ENCODE measurements at places on chromosomes 16 and 17.

GRCh38 chr17:43768382-43768781, 9.8 kb upstream of the SOST start:
- DNase-seq, result no peak

DNA sequence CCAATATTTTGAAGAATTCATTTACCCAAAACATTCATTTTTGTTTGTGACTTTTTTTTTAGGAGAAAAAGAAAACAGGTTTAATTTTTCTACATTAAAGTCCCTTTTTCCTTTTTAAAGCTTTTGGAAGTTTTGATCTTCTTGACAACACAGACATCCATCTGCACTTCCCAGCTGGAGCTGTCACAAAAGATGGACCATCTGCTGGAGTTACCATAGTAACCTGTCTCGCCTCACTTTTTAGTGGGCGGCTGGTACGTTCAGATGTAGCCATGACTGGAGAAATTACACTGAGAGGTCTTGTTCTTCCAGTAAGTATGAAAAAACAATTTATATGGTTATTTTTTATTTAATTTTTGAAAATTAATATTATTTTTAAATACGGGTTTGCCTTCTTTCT, 37.2 kb downstream of the SIAH1 start:
- peak; percentile 29 for DNase-seq

DNA sequence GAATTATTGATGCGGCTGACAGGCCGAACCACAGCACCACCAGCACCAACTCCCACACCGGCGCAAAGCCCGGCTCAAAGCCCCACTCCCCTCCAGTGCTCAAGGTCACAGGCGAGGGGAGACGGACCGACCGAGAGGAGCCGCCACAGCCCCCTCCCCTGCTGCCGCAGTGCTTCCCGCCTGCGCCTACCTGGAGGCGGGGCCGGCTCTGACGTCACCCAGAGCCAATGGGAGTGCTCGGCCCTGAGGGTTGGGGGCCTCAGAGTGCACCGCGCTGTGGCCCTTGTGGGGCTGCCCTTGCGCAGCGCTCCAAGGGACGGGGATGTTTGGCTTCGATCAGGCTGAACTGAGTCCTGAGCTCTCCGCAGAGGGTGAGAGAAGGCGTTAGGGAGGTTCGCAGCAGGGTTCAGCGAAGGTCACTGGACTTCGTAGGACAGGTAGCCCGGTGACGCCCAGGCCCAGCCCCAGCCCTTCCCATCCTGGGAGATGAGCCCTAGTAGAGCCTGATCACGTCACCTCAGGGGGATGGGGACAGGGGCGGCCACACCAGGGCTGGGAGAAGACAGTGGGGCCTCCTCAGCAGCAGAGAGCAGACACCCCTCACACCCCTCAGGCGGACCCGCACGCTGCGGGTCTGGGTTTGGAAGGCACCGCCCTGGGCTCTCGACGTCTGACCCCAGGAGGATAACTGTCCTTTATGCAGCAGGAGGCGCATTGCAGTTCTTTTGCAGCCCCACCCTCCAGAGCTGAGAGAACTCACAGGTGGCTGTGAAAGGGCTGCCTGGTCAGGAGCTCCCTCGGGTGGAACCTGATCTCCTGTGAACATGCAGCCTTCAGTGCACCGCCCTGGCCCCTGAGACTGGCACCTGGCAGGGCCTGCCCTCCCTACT, 1.5 kb downstream of the NDRG4 start:
- DNase-seq, result no peak

DNA sequence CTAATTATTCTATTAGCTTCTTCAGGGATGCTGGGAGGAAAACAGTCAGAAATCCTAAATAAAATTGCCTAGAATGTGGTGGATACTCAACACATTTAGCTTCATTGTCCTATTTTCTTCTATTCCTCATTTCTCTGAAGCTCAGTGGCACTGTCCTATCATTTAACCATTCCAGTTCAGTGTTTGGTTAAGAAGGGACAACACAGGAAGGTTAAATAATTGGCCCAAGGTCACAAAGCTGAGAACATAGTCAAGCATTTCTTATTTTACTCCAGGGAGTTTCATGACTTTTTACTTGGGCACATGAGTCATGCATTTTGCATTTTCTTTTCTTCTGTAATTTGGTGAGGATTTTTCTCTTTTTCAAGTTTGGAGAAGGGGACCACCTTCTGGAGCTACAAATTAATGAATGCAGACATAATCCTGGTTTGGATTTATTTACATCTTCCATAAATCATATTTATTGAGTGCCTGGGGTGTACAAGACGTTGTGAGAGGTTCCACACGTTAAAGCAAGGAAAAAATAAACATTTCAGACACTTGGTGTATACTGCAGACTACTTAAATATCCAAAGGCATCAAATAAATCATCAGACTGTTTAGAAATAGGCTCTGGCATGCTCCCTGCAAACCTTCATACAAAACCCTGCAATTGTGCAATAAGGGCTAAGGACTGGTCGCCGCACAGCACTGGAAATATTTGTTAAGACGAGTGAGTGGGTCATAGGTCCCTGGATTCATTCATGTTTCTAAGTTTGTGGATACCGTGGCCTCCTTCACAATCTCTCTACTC, 263.9 kb downstream of the MAF start:
- no peak for DNase-seq

GRCh38 chr16:88059701-88060386, 108.6 kb downstream of the BANP start:
- DNase-seq, result no peak

DNA sequence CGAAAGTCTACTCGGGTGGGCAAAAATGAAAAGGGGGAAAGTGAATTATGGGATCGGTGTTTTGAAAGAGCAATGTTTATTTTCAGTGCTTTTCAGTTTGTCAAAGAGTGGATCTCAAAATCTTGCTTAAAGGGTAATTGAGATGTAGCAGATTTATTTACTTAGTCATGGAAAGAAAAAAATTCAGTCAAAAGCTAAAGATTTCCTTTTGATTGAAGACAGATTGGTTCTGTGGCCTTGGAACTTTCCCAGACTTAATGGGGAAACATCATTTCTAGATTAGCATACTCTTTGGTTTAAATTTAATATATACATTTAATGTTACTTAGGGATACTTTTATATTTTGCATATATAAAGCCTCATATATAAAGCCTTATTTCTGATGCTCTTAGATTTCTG, 20.6 kb downstream of the PRKAR1A start:
- DNase-seq, result no peak

DNA sequence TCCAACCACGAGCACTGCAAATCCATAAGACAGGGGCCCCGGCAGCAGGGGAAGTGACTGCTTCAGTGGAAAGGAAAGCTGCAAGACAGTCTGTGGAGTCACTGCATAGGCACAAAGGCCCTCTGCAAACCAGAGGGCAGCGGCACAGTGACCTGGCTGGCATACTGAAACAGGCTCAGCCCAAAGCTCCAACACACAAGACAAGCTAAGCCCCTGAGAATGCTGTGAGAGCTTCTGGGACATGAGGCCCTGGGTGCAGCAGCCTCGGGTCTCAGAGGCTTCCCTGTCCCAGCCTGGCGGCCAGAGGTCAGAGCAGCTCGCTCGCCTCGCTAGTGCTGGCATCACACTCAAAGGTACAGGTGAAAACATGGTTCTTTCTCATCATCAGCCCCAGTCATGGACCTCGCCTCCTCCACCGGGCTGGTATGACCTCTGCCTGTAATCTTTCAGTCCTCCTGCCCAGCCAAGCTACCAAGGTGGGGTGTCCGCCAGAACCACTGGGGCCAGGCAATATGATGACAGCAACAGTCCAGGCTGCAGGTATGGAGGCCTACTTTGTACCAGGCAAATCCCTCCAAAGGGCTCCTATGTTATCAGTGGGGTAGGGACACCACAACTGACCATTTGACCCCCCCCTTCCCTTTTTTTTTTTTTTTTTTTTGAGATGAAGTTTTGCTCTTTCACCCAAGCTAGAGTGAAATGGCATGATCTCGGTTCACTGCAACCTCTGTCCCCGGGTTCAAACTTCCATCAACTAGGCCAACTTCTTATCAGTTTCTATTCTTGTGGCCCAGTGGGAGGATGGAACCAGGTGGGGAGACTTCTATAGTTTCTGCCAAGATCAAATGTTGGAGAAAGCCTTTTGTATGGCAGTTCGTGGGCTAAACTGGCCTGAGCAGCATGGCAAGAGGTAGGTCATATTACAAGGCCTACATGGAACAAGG, 19.2 kb downstream of the ST3GAL2 start:
- DNase-seq, result no peak

- no peak for DNase-seq
Observed at GRCh38 chr16:79267781-79268180, 332.8 kb downstream of the MAF start.

DNA sequence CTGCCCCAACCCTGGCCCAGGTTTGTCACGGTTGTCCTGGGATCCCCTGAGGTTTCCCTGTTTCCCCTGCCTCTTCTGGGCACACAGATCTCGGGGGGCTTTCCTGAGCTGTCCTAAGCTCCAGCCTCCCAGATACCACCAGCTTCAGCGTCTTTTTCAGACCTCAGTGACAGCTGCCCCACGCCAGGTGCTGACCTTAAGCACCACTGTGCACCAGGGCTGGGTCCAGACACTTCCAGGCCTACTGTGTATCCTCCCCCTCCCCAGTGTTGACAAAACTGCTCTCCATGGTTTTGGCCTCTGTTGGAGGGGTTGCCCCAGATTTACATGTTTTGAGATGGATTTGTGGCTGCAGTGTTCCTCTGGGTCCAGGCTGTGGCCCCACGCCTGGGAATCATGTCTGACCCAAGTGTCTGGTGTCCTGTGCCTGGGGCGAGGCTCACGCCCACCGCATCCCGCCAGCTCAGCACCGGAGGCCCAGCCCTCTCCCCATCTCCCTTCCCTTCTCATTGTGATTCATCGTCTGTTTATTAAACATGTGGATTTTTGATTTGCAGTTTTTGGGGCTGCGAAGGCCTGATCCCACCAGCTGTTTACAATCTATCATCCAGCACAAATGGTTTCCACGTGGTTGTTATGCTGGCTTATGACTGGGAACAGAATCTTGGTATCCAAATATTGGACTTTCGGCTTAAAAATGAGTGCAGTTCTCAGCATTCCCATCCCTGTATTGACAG, 82.1 kb downstream of the METRNL start:
- no peak for DNase-seq

- no peak for DNase-seq
Observed at GRCh38 chr17:57256708-57257112, 387 bp downstream of the MSI2 start.

- DNase-seq, result no peak
Observed at GRCh38 chr17:78379131-78379491, 662 bp downstream of the PGS1 start.

DNA sequence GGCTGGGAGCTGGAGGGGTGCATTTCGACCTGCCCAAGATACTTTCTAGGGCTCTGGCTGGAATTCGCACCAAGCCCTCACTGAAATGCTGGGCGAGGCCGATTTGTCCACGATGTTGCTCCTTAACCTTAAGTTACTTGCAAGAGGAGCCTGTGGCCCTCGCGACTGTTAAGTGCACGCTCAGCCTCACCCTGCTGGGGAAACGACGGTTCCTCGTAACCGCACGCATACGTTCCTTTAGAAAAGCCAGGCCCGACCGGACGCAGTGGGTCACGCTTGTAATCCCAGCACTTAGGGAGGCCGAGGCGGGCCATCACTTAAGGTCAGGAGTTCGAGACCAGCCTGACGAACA, 607 bp upstream of the NCOR1 start:
- peak; percentile 45 for DNase-seq

DNA sequence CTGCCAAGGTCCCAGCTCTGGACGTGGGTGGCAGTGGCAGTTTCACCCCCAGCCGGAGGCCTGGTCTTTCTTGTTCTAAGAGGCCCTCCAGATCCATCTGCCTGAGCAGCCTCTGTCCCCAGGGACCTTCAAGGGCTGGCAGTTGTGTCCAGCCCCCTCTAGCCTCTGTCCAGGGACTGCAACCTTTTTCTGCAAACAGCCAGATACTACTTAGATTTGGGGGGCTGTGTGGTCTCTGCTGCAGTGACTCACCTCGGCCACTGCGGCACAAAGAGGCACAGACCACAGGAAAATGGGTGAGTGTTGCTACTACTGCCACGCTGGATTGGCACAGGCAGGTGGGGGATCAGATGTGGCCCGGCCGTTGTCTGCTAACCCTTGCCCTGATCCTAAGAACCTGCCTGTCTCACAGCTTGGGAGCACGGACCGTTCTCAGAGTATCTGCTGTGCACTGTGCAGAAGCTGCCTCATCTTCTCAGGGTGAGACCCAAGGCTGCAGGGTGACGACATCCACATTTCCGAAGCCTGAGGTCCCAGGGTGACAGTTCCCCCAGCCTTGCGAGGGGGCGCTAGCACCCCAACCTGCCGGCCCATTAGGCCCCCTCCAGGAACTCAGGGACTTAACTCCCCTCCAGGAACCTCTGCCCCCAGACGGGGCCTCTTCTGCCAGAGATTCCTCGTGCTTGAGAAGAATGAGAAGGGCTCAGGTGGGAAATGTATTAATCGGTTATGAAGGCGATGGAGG, 27.6 kb downstream of the MXRA7 start:
- no peak for DNase-seq

DNA sequence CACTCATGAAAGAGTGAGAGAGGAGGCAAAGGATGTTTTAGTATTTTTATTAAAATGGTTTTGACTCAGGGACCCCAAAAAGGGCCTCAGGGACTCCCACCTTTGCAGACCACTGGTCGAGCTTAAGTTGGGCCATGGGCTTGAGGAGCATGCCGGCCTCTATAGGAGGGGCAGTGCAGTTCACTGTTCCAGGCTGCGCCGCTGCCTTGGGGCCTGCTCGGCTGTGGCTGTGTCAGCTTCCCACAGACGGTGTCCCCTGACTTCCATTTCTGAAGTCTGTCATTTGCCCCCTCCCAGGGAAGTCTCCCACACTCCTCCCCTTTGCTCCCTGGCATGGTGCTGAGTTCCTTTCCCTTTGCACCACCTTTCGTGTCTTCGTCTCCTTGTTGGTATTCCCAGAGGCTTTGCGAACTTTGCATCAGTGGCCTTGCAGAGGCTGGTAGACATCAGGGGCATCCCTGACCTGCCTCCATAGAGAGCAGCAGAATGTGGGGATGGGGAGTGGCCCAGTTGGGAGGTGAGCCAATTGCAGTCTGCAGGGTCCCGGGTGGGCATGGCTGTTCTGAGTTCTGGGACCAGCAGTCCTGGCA, 17.1 kb downstream of the MPRIP start:
- DNase-seq, result no peak

- DNase-seq, result no peak
Observed at GRCh38 chr16:15581127-15581815, 61.7 kb downstream of the MARF1 start.

DNA sequence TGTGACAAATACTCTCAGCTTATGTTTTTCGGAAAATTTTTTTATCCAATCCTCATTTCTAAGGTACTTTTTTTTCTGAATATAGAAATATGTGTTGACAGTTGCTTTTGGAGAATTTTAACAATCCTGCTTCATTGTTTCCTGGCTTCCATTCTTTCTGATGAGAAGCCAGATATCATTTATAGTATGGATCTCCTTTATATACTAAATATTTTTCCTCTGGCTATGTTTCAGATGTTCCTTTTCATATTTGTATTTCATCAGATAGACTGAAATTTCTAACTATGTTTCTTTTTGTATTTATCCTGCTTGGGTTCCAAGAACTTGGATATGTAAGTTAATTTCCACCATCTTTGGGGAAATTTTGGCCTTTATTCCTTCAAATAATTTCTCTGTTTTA, 138.9 kb upstream of the CDH11 start:
- DNase-seq, result no peak

GRCh38 chr17:8939496-8940334, 25.8 kb downstream of the PIK3R5 start:
- DNase-seq, result no peak
